Activated naive CD8-positive, alpha-beta T cell treated with anti-CD3 and anti-CD28 coated beads, Interleukin-2, amount 50 U/mL, for 16 hours (primary cell): ENCODE measurements at places on chromosomes 2 and 18.
A peak's percentile ranks its signal among the peaks of the same experiment; 100 is the strongest.

DNA sequence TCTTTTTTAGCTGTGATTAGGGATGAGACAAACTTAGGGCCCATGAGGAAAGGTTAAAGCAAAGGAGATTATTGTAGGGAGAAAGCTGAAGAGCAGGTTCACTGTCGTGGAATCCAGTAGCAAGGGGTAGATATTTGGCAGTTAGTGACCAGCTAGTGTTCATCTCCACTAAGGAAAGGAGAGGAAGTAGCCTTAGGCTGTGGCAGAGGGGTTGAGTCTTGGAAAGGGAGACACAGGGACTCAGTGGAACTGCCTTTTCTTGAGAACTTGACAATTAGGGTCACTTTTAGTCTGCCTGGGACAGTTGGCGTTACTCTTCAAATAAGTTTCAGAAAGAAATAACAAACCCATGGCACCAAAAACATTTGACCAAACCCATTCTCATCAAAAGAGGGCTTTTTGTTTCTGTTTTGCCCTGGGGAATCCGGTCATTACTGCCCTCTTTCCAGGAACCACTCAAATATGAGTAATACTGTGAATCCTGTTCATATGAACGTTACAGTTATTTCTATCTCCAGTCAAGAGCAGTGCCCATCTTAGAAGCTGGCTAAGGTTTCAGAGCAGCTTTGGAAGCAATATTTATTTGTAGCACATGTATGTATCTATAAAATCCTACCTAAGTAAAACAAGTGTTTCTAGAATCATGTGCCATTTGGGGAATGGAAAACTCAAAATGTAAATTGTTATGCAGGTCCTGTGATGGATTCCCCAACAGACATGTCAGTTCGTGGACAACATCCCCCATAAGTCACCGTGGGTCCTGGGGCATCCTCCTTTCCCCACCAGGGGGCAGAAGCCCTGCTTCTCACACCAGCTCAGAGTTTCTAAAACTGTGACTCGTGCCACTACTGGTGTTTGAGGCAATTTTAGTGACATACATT lies 77.3 kb upstream of the PHLPP1 start:
- DNase-seq: peak; percentile 9

DNA sequence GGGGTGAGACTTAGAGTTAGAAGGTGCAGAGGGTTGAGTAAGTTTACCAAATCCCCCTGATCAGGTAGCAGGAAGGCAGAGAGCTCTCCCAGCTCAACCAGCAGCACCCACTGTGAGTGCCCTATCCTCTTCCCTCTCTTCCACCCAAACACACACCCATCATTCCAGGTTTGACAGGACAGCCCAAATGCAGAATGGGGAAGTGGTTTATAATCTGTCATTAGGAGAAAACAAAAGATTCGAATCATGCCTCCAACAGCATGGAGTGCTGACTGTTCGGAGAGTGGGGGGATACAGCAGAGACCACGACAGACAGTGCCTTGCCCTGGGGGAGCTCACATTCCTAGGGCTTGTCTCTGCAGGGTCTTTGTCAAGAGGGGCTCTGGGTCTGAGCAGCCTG lies 11.7 kb downstream of the CXCR2 start:
- DNase-seq: no peak

- DNase-seq: no peak
Observed at GRCh38 chr2:136383167-136383566, 265.2 kb upstream of the CXCR4 start.

DNA sequence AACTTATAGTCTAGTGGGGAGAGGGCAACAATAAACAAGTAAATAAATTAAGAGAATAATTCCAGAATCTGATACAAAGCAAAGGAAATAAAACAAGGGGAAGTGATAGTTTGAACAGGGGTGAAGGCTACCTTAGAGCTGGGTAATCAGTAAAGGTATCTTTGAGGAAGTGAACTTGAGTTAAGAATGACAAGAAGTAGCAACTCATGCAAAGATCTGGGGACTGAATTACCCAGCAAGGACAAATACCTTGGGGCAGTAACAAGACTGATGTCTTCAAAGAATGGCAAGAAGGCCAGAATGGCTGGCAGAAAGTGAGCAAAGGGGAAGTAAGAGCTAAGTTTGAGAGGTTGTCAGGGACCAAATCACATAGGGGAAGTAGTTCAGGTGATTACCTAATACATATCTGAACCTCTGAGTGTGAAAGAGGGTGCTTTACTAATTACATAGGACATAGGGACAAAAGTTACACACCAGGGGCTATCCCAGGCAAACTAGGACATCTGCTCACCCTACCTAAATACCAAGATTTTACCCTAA lies 244.6 kb upstream of the HNRNPA3 start:
- no peak for DNase-seq

GRCh38 chr18:23629444-23629946 lies 33.2 kb downstream of the ANKRD29 start:
- no peak for DNase-seq

DNA sequence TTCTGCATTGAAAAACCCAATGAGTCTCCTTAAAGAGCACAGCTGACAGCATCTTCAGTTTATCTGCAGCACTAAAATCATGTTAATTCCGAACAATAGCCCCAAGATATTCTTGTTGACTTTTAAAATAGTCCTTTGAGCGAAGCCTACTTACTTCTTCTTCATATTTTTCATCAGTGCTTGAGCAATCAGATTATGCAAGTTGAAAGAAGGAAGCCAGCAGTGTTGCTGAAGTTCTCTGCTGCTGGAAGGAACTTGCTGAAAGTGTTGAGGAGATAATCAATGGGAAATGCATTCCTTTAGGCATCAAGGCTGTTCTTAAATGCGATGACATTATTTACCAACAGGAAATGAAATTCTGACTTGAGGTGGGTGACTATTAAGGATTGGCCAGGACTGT lies 105.9 kb upstream of the SNTG2 start:
- DNase-seq: no peak

DNA sequence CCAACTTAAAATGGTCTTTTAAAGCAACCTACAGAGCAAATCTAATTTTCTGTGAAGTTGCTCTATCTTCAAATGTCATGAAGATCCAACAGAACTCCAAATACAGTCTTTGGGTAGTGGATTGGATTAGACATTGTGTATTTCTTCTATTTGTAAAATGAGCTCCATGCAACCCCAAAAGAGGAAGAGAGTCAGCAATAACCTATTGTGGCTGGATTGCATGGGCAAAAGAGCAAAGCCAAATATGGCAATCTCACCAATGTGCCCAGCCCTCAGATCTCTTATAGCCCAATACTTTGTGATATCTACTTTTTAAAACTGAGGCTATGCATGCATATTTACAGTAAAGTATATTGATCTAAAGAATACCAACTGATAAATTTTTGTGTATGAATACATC lies 146.3 kb downstream of the TXNL1 start:
- DNase-seq: no peak

DNA sequence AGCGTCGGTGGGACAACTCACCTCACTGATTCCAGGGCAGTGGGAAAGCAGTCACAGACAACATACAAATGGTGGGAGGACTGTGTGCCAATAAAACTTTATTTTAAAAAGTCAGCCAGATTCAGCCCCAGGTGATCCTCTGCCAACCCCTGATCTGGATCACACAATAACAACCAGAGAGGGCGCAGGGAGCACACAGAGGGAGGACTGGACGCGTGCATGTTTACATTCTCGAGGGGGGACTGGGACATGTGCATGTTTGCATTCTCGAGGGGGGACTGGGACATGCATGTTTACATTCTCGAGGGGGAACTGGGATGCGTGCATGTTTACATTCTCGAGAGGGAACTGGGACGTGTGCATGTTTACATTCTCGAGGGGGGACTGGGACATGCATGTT lies 209.5 kb downstream of the NDUFA10 start:
- no peak for DNase-seq

DNA sequence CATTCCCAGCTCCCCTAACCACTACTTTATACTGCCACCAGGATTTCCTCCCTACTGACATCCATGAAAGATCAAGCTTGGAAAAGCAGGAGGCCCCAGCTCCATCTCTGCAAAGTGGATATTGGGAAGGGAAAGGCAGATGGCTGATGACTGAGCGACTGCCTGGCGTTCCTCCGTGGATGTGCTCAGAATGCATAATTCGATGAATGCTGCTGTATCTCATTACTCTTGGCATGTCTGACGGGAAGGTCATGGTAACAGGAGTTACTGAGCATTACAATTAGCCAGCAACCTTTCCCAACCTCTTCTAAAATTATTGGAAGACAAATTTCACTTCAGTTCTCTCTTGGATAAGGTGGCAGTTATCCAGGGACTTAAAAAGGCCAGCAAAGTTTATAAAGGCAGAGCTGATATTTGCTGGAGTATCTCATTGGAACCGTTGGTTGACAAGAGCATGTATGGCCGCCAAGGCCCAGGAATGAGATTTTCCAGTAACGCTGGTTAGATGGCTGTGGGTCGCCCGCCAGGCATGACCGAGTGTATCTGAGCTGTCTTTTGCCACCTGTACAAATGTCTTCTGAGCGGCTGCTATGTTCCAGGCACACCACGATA lies 34.5 kb downstream of the KCNE4 start:
- DNase-seq: no peak
